ENCODE measurements at places on chromosomes 3 and 15.

- DNase-seq, result no peak
Observed at GRCh38 chr3:11698326-11699082, 54.8 kb upstream of the VGLL4 start.

DNA sequence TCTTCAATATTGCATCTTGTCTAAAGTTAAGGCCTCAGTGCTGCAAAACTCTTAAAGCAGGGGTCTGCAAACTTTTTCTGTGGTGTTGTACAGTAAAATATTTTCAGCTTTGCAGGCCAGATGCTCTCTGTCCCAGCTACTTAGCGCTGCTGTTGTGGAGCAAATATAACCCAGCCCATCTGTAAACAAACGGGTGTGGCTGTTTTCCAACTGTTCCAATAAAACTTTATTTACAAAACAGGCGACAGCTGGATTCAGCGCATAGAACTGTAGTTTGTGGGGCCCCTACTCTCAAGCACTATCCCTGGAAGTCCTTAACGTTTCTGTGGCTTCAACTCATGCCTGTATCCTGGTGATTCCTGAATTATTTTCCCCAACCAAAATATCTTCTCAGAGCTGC is 365.0 kb downstream of the FOXP1 start:
- peak; percentile 22 for DNase-seq

GRCh38 chr3:115350606-115351005 is 203.5 kb upstream of the ZBTB20 start:
- DNase-seq, result no peak

- DNase-seq, result no peak
Observed at GRCh38 chr15:56734013-56734635, 815 bp upstream of the ZNF280D start.

- no peak for DNase-seq
Observed at GRCh38 chr3:116966649-116967048, 257.1 kb downstream of the TUSC7 start.

- no peak for DNase-seq
Observed at GRCh38 chr3:193403307-193403706, 24.8 kb upstream of the ATP13A5 start.

GRCh38 chr15:61227950-61228936 is 859 bp downstream of the RORA start:
- no peak for DNase-seq

GRCh38 chr3:143826296-143826695 is 22.0 kb downstream of the SLC9A9 start:
- DNase-seq, result no peak

DNA sequence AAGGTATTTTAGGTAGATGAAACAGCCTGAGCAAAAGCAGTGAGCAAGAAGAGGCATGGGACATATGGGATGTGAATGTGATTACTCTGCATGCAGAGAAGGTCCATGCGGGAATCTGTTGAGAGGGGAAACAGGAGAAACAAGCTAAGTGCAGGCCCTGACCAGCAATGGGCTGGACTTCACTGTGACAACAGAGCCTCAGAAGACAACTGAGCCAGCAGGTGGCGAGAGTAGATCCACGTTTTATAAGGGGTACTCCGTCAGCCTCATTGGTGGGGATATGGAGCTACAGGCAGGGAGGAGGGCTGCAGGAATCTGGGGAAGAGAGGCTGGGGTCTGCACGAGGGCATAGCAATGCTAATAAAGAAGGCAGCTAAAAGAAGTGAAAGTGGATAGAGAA is 405.9 kb upstream of the LMCD1 start:
- DNase-seq, result no peak

DNA sequence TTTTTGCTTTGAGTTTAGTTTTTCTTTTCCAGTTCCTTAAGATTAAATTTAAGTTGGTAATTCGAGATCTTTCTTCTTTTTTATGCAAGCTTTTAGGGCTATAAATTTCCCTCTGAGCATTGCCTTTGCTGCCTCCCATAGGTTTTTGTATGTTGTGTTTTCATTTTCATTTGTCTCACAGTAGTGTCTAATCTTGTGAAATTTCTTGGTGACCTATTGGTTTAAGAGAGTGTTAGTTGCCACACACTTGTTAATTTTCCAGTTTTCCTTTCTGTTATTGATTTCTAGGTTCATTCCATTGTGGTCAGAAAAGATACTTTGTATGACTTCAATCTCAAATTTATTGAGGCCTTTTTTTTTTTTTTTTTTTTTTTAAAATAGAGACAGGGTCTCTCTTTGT is 18.3 kb upstream of the IL20RB start:
- no peak for DNase-seq

GRCh38 chr15:64092864-64093626 is 593 bp downstream of the CIAO2A start:
- peak; percentile 29 for DNase-seq

DNA sequence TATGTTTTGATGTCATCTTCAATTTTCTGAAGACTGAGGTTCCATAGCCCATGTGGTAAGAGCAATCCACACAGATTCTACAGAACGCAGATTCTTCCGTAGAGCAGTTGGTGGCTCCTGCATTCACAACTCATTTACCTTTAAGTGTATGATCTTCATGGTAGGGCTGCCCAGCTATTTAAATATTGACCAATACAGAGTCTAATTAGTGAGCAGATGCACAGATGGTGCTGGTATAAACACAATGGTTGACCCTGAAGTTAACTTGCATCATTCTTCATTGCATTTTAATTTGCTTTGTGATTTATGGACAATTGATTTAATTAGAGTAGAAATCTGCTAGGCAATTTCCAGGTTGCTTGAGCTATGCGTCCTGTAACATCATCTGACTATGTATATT is 269.2 kb downstream of the SQOR start:
- DNase-seq, result no peak

- DNase-seq, result no peak
Observed at GRCh38 chr3:111619833-111620232, 24.7 kb upstream of the ZBED2 start.

GRCh38 chr3:157837336-157837735 is 268.9 kb downstream of the SHOX2 start:
- DNase-seq, result no peak

DNA sequence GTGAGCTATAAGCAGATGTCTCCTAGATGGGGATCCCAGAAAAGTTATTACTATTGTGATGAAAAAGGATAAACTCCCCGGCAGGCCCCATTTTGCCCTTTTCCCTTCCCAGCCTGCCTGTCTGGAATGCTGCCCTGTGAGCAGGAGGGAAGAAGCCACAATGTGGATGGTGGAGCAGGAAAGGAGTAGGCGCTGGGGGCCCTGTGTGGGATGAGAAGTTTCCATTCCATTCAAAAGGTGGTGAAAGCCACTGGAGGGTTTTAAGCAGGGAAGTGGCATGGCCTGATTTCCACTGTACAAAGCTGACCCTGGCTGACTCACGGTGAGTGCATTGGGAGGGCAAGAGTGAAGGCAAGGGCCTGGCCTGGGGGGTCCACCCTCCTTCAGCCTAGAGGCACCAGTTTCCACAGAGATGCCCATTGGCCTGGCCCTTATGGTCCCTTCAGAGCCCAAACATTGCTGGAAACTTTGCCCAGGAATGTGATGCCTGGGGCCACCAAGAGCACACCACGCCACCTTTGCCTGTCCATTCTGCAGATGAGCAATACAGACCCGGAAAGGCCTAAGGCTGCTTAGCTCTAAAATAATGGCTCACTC is 206.9 kb downstream of the RPLP1 start:
- DNase-seq, result no peak

DNA sequence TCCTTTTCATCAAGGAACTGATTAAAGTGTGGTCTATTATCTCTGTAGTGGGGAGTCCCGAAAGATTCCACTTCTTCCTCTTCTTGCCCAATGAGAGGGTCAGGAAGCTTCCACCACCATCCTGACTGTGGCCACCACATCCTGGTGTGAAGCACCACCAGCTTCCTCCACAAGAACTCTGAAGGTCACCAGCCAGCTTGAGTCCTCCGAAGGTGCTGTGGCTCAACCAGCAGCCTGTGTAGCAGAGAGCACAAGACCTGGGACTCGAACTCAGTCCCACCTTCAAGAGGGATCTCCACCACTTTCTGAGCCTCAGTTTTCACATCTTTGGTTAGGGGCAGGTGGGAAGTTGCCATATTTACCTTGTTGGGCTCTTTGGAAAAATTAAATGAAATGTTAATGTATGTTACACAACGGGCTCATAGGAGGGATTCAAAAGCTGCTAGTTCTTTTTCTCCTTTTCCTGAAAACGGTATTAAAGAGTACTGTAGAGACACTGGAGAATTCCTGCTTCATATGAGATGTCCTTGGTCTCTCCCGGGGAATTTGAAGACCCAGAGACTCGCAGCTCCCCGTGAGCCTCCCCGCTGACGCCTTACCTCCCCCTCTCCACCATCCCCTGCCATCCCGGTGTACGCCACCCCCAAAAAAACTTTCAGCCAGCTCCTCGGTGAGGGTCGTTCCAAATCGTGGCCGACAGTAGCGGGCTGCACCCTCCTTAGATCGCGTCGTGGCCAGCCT is 816 bp upstream of the ACAN start:
- DNase-seq, result no peak

- no peak for DNase-seq
Observed at GRCh38 chr3:114698146-114699105, 404.6 kb downstream of the TIGIT start.

DNA sequence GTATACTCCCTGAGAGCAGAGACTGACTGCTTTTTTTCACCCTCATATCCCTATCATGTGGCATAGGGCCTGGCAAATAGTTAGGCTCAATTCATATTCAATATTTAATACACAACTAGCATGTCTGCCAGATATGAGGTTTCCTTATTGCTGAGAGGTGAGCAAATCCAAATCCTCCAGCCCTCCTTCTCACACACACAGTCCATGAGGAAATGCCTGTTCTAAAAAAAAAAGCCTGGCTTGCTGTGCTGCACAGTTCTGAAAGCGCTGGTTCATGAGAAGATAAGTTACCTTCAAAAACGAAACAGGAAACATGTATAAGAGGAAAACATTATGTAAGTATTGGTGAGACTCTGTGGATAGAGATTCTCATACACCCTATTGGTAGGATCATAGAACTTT is 15.5 kb upstream of the ACAP2 start:
- no peak for DNase-seq

- DNase-seq, result no peak
Observed at GRCh38 chr15:72851586-72851985, 68.0 kb upstream of the ADPGK start.

- no peak for DNase-seq
Observed at GRCh38 chr3:37150621-37151020, 23.8 kb downstream of the LRRFIP2 start.

- DNase-seq, result no peak
Observed at GRCh38 chr3:108227131-108227530, 4.9 kb upstream of the IFT57 start.

DNA sequence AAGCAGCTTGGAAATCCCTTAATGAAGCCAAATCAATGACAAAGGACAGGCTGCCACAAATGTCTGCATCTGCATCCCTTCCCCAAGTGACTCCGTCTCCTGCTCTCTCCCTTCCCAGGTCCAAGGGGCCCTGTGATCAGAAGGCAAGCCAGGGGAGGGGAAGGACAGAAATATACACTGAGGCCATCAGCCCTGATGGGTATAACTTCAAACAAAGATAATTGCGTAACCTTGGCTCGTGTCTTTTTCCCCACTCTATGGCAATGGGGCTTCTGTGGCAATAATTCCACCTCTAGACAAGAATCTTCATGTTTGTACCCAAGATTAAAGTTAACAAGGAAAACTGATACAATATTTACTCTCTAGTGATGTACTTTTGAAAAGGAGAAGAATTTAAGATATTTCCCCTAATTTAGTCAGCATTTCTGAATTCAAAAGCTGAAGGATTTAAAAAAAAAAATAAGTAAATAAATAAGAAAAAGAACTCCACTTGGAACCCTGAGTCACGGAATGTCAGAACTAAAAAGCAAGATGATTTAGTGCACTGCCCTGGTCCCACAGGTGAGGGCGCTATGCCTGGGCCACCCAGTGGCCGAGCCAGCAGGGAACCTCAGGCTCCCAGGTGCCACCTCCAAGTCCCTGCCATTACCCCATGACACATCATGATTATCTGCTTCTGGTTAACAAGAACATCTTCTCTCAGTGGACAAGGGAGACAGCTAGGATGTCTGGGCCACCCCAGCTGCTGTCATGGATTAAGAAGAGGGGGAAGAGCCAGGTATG is 154.5 kb downstream of the STT3B start:
- DNase-seq, result no peak

DNA sequence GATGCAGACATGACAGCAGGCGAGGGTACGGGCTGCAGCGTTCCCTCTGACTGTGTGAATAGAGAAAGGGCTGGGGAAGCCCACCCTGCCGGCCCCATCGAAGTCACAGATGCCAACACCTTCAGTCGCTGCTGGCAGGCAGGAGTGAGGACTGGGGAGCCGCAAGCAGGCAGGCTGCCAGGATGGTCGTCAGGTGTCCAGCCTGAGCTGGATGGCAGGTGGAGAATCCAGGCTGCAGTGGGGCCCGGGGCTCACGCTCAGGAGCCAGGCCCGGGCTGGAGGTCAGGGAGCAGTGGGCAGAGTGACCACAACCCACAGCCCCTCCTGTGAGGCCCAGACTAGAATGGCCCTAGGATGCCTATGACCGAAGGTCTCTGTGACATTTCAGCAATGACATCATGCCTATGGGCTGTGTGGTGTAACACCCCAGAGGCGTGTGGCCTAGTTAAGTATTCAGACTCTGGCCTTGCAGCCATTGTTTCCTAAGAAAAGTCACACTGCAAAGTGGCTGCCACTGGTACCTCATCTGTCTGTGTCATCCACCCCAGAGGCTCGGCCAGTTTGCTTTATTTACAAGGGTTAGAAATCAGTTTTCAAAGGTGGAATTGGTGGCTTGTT is 15.7 kb downstream of the PRR23E start:
- DNase-seq, result no peak

- DNase-seq, result no peak
Observed at GRCh38 chr15:35973029-35973428, 427.1 kb upstream of the DPH6 start.

- DNase-seq, result no peak
Observed at GRCh38 chr15:23039917-23040281, 530 bp upstream of the TUBGCP5 start.

DNA sequence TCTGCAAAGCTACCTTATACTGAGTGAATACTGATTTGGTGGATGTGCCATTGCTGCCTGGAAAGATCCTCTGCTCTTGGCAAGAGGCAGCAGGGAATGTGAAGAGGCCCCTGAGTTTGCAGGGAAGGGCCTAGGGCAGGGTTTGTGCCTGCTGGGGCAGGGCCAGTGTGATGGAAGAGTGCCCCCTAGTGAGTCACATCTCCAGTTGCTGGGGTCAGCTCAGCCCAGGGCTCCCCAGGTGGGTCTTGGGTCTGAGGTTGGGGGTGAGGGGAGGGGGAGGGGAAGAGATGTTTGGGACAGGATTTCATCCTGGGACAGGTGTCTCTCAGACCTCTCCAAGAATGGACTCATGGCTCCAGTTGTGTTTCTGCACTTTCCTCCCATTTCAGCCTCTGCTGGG is 4.1 kb upstream of the AMOTL2 start:
- no peak for DNase-seq

GRCh38 chr3:60574046-60574769 is 677.0 kb downstream of the FHIT start:
- DNase-seq, result no peak

DNA sequence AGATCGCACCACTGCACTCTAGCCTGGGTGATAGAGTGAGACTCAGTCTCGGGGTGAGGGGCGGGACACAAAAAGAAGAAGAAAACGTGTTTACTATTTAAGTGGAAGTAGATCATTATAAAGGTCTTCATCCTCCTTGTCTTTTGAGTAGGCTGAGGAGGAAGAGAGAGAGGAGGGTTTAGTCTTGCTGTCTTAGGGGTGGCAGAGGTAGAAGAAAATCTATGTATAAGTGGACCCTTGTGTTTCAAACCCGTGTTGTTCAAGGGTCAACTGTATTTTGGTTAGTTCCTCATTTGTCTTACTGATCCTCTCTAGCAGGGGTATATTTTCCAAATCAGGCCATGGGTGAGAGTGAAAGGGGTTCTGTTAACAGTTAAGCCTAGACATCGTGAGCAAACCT is 40.1 kb downstream of the TRIM71 start:
- no peak for DNase-seq

- DNase-seq, result no peak
Observed at GRCh38 chr15:25345943-25346342, 92.9 kb downstream of the UBE3A start.

Data from SHP77 treated with DMSO at 0.1 percent for 48 hours (cell line).